ENCODE measurements at places on chromosomes 4 and X. TPM values are rescaled to one million over a fixed set of nuclear protein-coding genes. Genes with fewer than 3 reads are reported as not detected.

Gene CAPN6
- total RNA-seq: not detected

- H3K4me3 ChIP-seq: no peak overlapping the region
- H3K36me3 ChIP-seq: no peaks in the 10 kb centered on the region
- no peak for DNase-seq
Observed at GRCh38 chrX:41600291-41600690, 88.5 kb upstream of the GPR34 start.

Gene ZCCHC12
- total RNA-seq: not detected

DNA sequence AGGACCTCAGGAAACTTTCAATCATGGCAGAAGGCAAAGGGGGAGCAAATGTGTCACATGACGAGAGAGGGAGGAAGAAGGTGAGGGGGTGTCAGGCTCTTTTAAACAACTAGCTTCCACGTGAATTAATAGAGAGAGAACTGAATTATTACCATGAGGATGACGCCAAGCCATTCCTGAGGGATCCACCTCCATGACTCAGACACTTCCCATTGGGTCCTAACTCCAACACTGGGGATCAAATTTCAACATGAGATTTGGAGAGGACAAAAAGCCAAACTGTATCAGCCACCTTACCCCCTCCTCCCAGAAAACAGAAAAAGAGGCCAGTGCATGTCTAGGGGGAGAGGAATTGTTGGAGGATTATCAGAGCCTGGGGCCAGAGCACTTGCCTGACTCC is 40.4 kb upstream of the LAS1L start:
- H3K36me3 ChIP-seq: no peaks in the 10 kb centered on the region
- no peak overlapping the region for H3K27ac ChIP-seq
- no peaks in the 10 kb centered on the region for H3K4me1 ChIP-seq

Gene EPHA5
- total RNA-seq: not detected

GRCh38 chrX:14491689-14492088 is 37.6 kb upstream of the GLRA2 start:
- H3K27ac ChIP-seq: no peak overlapping the region
- no peaks in the 10 kb centered on the region for H3K4me1 ChIP-seq
- DNase-seq: no peak
- no peak overlapping the region for H3K4me3 ChIP-seq

- H3K27me3 ChIP-seq: peaks cover 3% of the 10 kb centered on the region
- H3K36me3 ChIP-seq: no peaks in the 10 kb centered on the region
- H3K27ac ChIP-seq: no peak overlapping the region
- H3K4me3 ChIP-seq: no peak overlapping the region
- DNase-seq: no peak
Observed at GRCh38 chr4:7524064-7524682, 89.4 kb upstream of the PSAPL1 start.

DNA sequence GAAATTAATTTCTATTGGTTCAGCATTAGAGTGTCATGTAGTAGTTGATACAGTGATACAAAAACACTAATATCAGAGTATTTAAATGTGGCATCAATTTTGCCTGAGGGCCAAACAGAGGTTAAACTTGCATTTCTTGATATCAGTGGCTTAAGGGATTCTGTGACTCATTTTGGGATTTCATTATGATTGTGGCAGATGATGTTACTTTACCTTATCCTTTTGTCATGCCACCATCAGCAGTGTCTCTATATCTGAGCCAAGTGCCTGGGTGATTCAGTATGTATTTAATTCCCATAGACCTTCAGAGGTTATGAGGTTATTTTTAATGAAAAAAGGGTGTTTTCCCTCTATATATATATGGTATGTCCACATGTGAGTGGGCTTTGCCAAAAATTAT is 582.9 kb downstream of the ADGRL3 start:
- DNase-seq: no peak
- no peak overlapping the region for H3K4me3 ChIP-seq
- no peaks in the 10 kb centered on the region for H3K4me1 ChIP-seq
- no peaks in the 10 kb centered on the region for H3K36me3 ChIP-seq
- no peak overlapping the region for H3K27ac ChIP-seq
- no peaks in the 10 kb centered on the region for H3K27me3 ChIP-seq

GRCh38 chrX:130772105-130772775 is 130.8 kb downstream of the ENOX2 start:
- no peak for DNase-seq
- H3K27ac ChIP-seq: no peak overlapping the region
- no peaks in the 10 kb centered on the region for H3K27me3 ChIP-seq
- no peak overlapping the region for H3K4me3 ChIP-seq
- H3K36me3 ChIP-seq: no peaks in the 10 kb centered on the region

DNA sequence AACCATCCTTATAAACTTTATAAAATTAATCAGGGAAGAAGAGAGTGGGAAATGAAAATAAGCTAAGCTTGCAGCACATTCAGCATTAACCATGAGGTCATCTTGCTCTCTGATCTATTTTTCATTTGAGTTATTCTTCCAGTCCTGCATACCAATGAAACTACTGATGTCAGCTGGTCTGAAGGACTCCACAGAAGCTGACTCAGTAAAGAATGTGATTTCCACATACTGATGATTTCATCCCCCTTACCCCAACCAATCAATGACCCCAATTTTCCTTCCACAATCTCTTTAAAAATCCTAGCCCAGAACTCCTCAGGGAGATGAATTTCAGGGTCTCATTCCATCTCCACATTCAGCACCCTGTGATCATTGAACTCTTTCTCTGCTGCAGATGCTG is 18.8 kb upstream of the DSPP start:
- no peak overlapping the region for H3K27ac ChIP-seq
- no peak overlapping the region for H3K4me3 ChIP-seq
- DNase-seq: no peak
- H3K27me3 ChIP-seq: no peaks in the 10 kb centered on the region
- no peaks in the 10 kb centered on the region for H3K36me3 ChIP-seq

Gene LRAT
- total RNA-seq: not detected

GRCh38 chrX:132219343-132219768 is at the start of gene RAP2C:
RAP2C (minus strand) TSS chrX:132219447; CDS start chrX:132217268, 2,179 bp downstream.
- peak within 1 kb of the TSS; percentile 84 for H3K4me3 ChIP-seq
- no peaks in the 10 kb centered on the region for H3K36me3 ChIP-seq
- H3K4me1 ChIP-seq: peaks cover 19% of the 10 kb centered on the region
- H3K27ac ChIP-seq: peak within 1 kb of the TSS; percentile 87
- H3K27me3 ChIP-seq: no peaks in the 10 kb centered on the region

- H3K4me1 ChIP-seq: peaks cover 4% of the 10 kb centered on the region
- peak overlapping the region; percentile 70 for H3K4me3 ChIP-seq
- DNase-seq: no peak
- H3K27ac ChIP-seq: peak overlapping the region; percentile 79
Observed at GRCh38 chrX:70434914-70435586, 9.6 kb upstream of the DLG3 start.

Gene PNMA6F
- not detected for total RNA-seq

DNA sequence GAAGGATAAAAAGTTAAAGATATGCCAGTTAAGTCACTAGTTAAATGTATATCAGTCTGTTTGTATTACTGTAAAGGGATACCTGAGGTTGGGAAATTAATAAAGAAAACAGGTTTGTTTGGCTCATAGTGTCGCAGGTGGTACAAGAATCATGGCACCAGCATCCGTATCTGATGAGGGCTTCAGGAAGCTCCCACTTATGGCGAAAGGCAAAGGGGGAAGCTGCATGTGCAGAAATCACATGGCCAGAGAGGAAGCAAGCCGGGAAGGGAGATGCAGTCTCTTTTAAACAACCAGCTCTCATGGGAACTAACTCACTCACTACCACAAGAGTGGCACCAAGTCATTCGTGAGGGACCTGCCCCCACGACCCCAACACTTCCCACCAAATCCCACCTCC is 91.9 kb upstream of the SH3RF1 start:
- H3K36me3 ChIP-seq: no peaks in the 10 kb centered on the region
- no peak overlapping the region for H3K4me3 ChIP-seq
- H3K27ac ChIP-seq: no peak overlapping the region
- no peaks in the 10 kb centered on the region for H3K4me1 ChIP-seq

DNA sequence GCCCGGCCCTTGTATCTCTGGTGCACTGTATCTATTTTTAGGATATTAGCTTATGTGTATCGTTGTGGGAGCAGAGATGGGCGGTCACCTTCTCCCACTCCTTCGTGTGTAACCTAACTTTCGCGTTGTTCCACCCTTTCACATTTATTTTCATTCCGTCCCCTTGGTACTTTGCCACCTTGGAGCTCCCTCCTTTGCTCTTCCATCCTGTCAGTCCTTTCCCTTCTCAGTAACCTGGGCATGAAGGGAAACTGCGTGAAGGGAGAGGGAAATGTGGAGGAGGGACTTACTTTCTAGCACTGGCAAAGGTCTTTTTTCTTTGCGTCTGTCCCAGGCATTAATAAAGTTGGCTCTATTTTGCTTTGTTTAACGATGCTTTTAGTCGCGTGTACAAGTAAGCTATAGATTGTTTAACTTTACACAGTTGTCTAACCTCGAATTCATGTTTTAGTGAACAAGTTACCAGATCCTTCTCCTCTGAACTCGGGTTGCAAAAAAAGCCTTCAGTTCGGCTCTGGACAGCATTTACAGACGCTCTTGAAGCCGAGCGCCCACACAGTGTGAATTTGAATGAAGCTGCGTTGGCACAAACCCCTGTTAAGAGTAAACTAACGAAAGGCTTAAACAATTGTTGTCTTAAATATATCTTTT is 3.9 kb downstream of the PCDH10 start:
- H3K4me1 ChIP-seq: no peaks in the 10 kb centered on the region
- DNase-seq: no peak
- no peaks in the 10 kb centered on the region for H3K36me3 ChIP-seq
- H3K27ac ChIP-seq: no peak overlapping the region
- H3K27me3 ChIP-seq: peaks cover 7% of the 10 kb centered on the region
- H3K4me3 ChIP-seq: no peak overlapping the region

GRCh38 chr4:82508806-82509428 is 52.9 kb downstream of the TMEM150C start:
- H3K27me3 ChIP-seq: no peaks in the 10 kb centered on the region
- DNase-seq: no peak
- no peak overlapping the region for H3K4me3 ChIP-seq
- H3K4me1 ChIP-seq: no peaks in the 10 kb centered on the region

Gene FANCB
- total RNA-seq: 10.9 TPM

DNA sequence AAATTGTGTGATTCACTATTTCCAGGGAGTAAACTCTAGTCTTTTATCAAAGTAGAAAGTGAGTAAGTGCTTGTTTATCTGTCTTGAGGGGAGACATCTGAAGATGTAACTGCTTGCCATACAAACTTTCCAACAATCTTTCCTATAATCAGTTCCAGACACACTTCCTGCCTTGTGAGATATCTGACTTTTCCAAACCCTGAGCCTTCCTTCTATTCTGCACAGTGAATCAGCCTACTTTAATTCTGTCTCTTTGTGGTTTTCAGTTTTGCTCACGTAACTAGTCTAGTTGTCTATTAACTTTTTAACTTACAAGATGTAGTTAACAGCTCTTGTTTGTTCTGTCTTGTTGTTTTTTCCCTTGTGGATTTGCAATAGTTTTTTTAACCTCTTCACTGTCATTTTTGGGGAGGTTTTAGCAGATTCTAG is 947.8 kb downstream of the C4orf33 start:
- no peak for DNase-seq
- no peak overlapping the region for H3K4me3 ChIP-seq
- no peaks in the 10 kb centered on the region for H3K4me1 ChIP-seq
- no peak overlapping the region for H3K27ac ChIP-seq
- no peaks in the 10 kb centered on the region for H3K27me3 ChIP-seq

- no peak for DNase-seq
- no peak overlapping the region for H3K27ac ChIP-seq
- no peak overlapping the region for H3K4me3 ChIP-seq
Observed at GRCh38 chrX:47571215-47571614, 10.2 kb downstream of the ARAF start.

All from CD8-positive, alpha-beta memory T cell (primary cell).